ENCODE measurements at places on chromosomes 16 and 17.
A peak's percentile ranks its signal among the peaks of the same experiment; 100 is the strongest.

DNA sequence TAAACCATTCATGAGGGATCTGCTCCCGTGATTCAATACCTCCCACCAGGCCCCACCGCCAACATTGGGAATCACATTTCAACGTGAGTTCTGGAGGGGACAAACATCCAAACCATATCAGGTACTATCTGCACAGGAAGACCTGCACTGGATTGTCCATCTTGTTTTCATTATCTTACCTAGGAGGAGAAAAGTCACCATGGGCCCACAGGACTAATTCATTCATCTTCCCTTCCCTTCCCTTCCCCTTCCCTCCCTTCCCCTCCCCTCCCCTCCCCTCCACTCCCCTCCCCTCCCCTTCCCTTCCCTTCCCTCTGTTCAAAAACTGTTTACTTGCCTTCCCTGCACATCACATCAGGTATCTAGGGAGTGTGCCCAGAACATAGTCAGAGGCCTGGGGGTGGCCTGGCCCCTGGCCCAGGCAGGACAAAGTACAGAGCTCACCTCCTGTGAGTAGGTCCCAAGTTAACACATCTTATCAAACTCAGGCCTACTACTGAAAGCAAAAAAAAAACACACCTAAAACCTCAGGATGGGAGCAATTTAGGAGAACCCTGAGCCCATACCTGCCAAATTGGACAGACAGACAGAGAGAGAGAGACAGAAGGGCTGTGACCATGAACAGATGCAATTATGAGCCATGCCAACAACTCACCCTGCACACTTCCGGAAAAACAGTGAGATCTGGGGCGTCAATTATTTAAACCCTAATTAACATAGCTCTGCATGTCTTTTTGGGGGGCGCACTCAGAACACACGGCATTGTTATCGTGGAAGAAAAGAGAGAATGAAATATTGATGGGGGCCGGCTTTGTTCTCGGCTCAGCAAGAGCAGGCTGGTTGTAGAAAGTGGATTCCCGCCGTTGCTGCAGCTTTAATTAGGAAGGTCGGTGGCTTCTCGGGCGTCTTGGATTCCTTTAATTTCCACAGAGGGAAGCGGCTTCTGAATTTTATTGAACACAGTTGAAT is 151.2 kb downstream of the IRX5 start:
- DNase-seq, result no peak

- DNase-seq, result no peak
Measured at GRCh38 chr16:8931859-8932258, 31.8 kb downstream of the USP7 start.

- DNase-seq, result no peak
Measured at GRCh38 chr17:10745231-10745630, 15.4 kb upstream of the TMEM220 start.

- no peak for DNase-seq
Measured at GRCh38 chr17:8818654-8819330, 19.6 kb upstream of the MFSD6L start.

GRCh38 chr16:89827383-89828198 is 684 bp upstream of the SPIRE2 start:
- no peak for DNase-seq

DNA sequence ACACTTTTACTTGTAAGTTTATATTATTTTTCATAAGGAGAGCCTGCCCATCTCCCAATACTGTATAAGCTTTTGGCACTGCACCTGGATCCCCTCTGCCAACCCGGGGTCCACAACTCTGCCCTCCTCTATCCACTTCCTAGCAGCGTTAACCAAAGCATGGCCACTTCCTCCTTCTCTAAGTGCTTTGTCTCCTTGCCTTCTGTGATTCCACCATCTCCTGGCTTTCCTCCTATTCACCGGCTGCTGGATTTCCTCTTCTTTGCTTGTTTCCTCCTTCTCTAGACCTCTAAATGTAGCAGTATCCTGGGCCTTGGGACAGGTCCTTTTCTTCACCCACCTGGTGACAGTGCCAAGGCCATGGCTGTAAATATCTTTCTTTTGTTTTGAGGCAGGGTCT is 20.0 kb upstream of the WFIKKN2 start:
- DNase-seq, result no peak

- no peak for DNase-seq
Measured at GRCh38 chr16:5072334-5073278, 963 bp downstream of the ALG1 start.

DNA sequence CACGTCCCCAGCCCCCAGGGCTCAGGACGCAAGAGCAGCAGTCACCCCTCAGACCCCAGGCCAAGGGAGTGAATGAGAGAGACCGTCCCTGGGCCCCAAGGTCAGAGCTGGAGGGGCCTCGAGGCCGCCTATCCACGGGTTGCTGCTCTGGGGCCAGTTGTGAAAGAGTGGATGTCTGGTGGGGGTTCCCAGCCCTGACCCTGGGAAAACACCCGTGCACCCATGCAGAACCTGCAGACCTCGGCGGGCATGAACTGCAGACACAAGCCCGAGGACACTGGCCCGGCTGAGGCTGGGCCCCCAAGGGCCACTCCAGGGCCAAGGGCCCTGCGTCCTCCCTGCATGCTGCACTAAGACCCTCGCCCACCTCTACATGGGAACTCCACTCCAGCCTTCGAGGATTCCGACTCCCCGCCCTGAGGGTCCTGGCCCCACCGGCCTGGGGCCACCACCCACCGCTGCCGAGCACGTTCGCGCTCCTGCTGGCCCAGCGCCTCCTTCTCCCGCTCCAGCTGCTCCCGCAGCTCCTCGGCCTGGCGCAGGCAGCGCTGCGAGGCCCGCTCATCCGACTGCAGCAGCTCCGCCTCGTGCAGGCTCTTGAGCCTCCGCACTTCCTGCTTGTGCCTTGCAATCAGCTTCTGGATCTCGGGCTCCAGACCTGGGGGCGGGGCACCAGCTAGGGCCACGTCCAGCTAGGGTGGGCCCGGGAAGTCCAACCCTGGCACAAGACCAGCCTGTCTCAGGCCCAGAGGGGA is 27.6 kb upstream of the AATK start:
- no peak for DNase-seq

DNA sequence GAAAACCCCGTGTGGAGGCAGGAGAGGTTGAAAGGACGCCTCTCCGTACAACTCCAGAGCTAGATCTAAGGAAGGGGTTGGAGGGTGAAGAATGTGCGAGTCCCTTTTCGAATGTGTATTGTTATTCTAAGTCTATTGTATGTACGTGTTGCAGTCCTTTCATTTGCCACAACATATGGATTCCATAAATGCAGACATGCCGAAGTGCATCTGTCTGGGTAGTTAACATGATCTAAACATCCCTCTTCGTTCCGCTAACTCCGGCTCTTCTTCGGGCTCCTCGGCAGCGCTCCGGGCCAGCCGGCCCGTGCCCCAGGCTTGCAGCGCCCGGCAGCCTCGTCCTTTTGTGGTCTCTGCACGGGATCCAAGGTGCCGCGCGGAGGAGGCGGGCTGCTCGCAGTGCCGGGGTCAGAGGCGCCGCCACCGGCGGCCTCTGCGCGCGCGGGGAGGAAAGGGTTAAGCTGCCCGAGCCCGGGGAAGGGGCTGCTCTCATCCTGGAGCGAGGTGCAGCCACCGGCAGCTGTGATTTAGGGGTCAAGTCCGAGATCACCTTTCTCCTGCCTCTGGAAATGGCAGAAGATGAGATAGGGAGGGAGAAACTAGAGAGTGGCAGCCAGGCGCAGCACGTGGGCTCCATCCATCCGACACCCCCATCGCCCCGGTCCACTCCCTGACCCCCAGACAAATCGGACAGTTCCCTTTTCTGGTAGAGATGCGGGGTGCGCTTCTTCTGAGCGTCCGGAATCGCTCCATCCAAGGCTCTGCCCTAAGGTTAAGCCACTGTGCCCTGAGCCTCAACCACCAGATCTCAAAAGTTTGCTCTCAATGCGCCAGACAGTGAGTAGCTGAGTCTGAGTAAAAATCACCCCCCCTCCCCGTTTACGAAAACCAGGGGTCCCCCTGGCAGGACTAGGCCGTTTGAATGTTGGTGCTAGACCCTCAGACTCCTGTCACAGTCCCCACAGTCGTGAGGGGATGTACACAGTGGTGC is 15.1 kb upstream of the ZFHX3 start:
- DNase-seq, result no peak

DNA sequence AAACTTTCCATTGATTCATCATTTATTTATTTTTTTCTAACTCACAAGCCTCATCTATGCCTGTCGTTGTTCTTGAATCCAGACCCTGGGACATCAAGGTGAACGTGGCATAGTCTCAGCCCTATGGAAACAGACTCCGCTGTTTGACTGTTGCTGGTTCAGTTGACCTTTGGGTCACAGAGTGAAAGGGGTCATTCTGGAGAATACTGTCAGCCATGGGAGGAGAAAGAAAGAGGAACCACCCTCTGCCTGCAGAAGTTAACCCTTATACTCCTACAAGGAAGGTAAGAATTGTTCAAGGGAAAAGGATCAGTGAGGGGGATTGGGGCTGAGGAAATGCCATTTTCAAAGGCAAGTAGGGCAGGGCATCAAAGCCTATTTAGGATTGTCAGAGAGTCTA is 387.6 kb upstream of the MAF start:
- DNase-seq, result no peak

GRCh38 chr17:46810837-46811236 is 7.7 kb downstream of the WNT3 start:
- DNase-seq, result no peak

DNA sequence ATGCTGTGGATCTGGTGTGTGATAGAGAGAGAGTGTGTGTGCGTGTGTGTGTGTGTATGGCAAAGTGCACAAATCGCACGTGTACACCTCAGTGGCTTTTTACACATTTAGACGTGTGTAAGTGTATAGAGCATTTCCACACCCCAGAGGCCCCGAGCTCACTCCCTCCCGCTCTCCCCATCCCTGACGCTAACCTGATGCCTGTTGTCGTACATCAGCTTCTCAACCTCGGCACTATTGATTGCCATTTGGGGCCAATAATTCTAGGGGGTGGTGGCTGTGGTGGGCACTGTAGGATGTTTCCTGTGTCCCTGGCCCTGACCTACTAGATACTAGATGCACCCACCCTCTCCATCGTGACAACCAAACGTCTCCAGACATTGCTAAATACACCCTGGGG is 30.4 kb upstream of the CRISPLD2 start:
- DNase-seq, result no peak

- DNase-seq, result no peak
Measured at GRCh38 chr17:78202666-78203065, 11.4 kb upstream of the BIRC5 start.

GRCh38 chr17:12078791-12079190 is 58.1 kb downstream of the MAP2K4 start:
- no peak for DNase-seq

GRCh38 chr16:21283521-21284289 is 5.6 kb upstream of the CRYM start:
- DNase-seq, result no peak

DNA sequence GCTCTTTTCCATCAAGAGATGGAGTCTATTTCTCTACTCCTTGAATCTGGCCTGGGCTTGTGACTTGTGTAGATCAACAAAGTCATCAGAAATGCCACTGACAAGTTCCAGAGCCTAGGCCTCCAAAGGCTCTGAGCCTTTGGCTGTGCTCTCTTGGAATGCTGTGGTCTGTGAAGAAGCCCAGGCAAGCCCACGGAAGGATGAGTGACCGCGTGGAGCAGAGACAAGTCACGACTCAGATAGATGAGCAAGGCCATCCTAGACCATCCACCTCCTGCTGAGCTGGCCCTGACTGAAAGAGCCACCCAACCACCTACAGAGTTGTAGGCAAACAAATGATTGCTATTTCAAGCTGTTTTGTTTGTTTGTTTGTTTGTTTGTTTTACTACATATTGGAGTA is 11.6 kb upstream of the ICAM2 start:
- no peak for DNase-seq

GRCh38 chr17:12627177-12627629 is 38.5 kb upstream of the MYOCD start:
- no peak for DNase-seq

- no peak for DNase-seq
Measured at GRCh38 chr17:12407495-12408252, 258.0 kb upstream of the MYOCD start.

DNA sequence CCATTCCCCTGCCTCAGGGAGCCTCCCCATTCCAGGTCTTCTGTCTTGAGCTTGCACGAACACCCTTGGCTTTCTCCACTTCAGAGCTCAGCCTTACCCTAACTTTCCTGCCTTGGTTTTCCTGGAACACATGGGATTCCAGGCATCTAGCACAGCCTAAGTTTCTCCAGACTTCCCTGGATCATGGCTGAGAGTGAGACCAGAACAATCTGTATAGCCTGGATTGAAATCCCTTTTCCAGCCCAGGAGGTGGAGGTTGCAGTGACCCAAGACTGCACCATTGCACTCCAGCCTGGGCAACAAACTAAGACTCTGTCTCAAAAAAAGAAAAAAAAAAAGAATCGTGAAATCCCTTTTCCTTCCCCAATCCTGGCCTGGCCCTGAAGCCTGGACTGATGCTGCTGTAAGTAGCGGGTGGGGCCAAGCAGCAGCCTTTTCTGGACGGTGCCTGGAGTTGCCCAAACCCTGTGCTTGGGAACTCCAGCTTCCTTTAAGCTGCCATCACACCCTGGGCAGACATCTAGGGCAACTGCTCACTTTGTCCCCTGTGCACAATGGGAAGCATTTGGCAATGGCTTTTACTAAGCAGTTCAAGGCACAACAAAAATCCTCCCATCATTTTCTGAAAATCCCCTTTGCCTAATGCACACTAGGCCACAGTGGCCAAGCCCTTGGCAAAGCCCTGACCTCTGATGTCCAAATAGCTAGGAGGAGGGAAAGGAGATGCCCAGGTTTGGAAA is 12.0 kb upstream of the SLC16A5 start:
- no peak for DNase-seq

GRCh38 chr16:85519540-85520231 is 93.4 kb upstream of the GSE1 start:
- no peak for DNase-seq

GRCh38 chr17:74165797-74166365 is 37.6 kb upstream of the RPL38 start:
- DNase-seq, result no peak

- DNase-seq, result peak; percentile 68
Measured at GRCh38 chr17:28854457-28855335, at the start of gene ERAL1. TSS of gene ERAL1 (plus strand) at chr17:28855016. CDS start at chr17:28855035, 19 bp downstream.

DNA sequence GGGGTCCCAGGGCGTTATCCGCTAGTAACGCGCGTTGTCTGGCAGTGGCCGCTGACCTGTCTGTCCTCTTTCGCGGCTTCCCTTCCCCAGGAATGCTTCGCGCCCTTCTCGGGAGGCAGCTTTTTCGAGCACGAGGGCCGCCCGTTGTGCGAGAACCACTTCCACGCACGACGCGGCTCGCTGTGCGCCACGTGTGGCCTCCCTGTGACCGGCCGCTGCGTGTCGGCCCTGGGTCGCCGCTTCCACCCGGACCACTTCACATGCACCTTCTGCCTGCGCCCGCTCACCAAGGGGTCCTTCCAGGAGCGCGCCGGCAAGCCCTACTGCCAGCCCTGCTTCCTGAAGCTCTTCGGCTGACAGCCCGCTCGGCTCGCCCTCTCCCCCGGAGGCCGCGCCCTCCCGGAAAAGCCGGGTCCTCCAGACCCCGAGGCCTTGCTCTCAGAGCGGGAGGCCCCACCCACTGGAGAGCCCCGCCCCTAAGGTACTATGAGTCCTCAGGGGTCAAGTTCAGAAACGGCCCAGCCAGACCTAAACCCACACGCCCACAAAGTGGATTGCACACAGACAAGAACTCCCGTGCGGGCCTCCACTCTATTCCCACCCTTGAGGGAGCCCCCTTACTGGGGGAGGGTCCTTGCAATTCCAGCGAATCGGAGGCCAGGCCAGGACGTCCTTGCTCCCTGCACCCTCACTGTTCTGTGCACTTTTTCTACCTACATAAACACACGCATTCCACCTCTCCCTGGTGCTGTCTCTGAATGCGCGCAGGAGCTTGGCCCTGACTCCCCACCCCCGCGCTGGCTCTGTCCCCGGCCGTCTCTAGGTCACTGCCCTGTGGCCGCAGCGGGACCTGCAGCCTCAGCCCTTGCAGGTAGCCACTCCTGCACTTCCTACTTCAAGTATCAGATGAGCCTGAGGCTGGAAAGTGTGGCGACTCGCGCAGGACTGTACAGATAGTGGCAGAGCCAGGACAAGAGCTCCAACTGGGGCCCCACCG is 5.4 kb upstream of the SLC5A2 start:
- no peak for DNase-seq
